ENCODE measurements at places on chromosomes 6 and 20.

GRCh38 chr20:14790190-14790589 lies 452.8 kb upstream of the FLRT3 start:
- no peak for DNase-seq

DNA sequence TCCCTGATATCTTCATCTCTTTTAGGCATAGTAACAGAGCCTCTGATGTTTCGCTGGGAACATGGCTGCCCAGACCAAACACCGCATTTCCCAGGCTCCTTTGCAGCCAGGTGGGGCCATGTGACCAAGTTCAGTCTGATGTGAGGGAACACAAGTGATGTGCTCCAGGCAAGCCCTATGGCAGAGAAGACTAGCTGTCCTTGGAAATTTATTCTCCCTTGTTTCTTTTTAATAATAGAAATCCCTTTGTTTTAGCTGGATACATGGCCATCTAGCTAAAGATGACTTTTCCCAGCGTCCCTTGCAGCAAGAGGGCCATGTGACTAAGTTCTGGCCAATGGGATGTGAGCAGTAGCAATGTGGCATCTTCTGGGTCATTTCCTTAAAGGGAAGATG lies 30.8 kb downstream of the SLC2A10 start:
- DNase-seq = no peak

DNA sequence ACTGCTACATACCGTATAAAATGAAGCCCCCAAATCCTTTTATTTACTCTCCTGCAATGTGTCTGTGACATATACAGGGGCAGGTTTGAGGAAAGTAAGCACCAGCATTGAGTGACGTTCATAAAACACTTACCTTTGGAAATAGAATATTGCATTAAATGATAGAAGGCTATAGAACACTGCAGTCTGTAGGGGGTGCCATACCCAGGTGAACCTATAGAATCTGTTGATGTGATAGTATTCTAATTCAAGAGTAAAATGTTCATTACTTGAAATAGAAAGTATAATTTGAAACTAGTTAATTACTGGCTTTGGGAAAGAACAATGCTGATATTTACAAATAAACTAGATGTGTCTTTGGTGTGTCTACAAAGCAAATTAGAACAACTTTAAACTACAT lies 47.0 kb upstream of the PRL start:
- DNase-seq = no peak

GRCh38 chr20:16462711-16463110 lies 110.5 kb downstream of the KIF16B start:
- no peak for DNase-seq

Measured in stimulated activated CD4-positive, alpha-beta T cell treated with anti-CD3 and anti-CD28 coated beads, Interleukin-1b, Interleukin-23, amount 100 ng/mL, for 1 hour (primary cell).